Stimulated activated CD8-positive, alpha-beta memory T cell treated with anti-CD3 and anti-CD28 coated beads, Interleukin-4, amount 100 ng/mL, for 4 hours (primary cell): ENCODE measurements at places on chromosomes 2 and 18.

DNA sequence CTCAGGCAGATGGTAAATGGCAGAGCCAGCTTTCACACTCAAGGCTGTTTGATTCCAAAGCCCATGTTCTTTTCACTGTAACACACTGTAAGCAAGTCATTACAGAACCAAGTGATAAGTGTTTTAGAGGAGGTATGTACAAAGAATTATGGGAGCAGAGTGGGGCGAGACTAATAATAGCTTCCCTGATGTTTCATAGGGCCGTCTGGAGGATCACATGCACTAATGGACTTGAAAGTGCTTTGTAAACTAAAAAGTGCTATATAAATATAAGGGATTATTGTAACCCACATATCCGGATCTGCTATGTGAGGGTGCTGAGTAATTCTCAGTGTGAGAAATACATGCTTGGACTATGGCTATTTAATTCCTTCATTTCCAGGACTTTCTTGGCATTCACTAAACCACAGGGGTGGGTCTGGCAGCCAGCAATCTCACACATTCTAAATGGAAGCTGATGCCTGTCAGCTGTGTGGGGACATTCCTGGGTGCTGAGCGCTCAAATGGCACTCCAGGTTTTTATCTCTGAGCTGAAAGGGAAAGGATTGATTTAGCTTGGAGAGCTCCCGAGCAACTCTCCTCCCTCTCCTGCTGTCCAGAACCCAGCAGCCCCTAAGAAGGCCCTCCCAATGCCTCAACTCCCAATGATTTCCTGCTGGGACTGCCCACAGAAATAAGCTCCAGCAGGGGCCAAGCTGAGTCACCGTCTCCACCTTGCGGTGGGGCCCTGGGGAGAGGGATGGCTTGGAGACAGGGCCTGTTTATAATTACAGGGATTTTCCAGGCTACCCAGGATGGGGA, 222.8 kb downstream of the SOX11 start:
- no peak for DNase-seq

GRCh38 chr2:239303711-239304532, 96.9 kb downstream of the HDAC4 start:
- no peak for DNase-seq

DNA sequence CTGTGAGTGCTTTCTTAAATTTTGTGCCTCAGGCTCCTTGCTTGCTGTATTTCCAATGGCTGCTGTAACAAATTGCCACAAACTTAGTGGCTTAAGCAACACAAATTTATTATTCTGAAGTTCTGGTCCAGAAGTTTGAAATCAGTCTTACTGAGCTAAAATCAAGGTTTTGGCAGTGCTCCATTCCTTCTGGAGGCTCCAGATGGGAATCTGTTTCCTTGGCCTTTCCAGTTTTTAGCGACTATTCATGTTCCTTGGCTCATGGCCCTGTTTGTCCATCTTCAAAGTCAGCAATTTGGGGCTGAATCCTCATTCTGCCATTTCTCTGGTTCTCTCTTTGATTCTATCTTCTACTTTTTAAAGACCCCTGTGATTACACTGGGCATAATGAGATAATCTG, 31.8 kb downstream of the STRADB start:
- DNase-seq: no peak

DNA sequence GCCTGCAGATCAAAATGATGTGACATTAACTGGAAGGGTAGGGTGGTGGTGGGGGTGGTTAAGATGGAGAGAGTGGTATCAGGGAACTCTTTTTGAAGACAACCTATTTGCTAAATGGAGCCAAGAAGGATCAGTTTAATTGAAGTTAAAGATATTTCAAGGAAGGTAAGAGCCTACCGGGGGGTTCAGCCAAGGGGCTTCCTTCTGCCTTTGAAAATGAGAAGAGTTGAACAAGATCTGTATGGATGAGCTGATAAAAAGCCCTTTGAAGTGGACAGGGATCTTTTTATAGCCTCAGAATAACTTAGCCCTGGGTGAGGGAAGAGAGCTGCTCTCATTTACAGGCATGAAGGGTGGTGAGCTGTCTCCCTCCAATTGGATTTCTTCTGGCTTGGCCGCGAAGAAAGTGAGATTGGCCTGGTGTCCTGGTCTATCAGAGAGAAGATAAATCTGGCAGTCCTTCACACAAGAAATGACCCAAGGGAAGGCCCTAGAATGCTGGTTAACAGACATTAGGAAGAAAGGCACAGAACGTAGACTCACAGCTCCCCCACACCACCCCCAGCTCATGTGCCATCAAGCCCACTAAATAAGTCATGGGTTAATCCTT, 439.8 kb downstream of the TNS1 start:
- DNase-seq: no peak

- DNase-seq: no peak
Measured at GRCh38 chr2:149692961-149693396, 105.4 kb upstream of the MMADHC start.

- no peak for DNase-seq
Measured at GRCh38 chr2:181198183-181198864, 217.9 kb downstream of the UBE2E3 start.

DNA sequence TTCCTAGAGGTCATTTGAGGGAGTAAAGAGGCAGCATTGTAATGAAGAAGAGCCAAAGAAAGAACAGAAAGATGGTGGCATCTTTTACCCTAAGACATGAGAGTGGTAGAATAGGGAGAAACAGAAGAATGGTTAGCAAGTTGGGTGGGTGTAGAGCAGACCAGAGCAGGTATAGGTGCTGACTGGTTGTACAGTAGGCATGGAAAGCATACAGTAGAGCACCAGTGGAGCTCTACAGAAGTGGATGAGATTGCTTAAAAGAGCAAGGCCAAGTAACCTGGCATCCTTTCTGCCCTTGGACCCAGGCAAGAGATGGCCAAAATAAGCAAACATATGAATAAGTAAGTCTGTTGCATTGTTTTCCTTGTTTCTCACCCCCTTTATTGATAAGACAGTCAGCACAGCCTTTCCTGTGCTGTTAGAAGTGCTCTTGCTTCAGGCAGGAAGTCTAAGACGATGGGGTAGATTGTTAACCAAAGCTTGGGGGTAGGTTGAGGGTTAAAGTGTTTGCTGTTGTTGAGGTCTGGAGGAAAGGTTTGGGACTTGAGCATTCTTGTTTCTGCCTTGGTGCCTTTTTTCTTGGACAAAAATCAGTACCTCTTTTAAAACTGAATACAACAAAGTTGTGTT, 76.9 kb downstream of the DIS3L2 start:
- no peak for DNase-seq

DNA sequence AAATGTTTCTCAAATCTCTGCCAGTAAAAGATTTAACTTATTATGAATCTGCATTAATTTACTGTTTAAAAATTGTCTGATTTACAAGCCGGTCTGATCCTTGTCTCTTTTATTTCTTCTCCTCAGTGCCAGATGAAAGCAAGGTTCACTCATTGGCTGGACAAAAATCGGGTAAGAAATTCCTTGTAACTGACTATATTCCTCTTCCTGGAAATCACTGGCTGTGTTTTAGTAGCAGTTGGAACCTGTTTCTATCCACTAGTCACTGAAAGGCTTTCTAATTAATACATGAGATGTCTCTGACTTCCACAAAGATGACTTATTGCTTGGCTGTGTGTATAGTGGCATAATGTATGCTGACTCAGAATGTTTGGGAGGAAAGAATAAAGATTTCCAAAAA, 436.6 kb upstream of the NRP2 start:
- no peak for DNase-seq

- no peak for DNase-seq
Measured at GRCh38 chr2:16671760-16672159, 6.1 kb upstream of the CYRIA start.

DNA sequence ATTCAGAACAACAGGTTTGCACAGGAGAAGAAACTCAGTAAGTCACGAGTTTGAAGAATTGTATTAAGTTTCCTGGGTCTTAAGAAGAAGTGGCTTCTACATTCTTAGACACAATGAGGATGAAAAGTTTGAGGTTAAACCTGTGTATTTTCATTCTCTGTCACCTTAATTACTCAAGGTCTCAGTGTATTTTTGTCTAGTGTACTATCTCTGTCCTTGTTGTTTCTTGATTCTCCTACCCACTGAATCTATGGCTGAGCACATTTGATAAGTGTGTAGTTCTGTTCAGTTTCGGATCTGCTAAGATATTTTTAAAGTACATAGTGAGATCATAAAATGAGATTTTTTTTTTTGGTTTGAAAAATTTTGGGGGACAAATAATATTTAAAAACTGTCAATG, 460.7 kb downstream of the NRXN1 start:
- no peak for DNase-seq

DNA sequence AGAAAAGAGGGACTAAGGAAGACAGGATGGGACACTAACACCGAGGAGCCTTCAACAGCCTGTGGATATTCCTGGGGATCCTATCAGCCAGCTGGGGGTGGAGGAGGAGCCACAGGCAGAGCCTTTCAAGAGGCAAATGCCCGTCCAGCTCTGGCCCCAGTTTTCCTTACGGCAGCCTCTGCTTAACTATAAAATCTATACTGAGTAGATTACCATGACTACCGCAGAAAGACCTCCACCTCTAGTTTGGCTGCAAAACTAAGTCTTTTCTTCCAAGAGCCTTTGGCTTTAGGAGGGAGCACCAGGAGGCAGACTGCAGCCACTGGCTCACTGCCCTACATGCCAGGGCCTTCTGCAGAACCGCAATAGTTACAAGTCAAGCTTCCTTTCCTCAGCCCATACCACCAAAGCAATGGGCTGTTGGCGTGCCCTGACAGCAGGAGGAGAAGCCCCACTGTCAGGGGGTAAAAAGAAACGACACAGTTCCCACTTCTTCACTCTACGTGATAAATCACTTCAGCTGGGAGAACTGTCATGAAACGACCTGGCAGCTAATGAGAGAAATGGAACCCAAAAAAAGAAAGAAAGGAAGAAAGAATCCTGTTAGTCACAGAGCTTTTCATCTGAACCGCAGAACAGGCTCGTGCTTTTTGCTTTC, 25.1 kb upstream of the CREB1 start:
- no peak for DNase-seq

- no peak for DNase-seq
Measured at GRCh38 chr2:65479524-65479923, 47.1 kb upstream of the SPRED2 start.

DNA sequence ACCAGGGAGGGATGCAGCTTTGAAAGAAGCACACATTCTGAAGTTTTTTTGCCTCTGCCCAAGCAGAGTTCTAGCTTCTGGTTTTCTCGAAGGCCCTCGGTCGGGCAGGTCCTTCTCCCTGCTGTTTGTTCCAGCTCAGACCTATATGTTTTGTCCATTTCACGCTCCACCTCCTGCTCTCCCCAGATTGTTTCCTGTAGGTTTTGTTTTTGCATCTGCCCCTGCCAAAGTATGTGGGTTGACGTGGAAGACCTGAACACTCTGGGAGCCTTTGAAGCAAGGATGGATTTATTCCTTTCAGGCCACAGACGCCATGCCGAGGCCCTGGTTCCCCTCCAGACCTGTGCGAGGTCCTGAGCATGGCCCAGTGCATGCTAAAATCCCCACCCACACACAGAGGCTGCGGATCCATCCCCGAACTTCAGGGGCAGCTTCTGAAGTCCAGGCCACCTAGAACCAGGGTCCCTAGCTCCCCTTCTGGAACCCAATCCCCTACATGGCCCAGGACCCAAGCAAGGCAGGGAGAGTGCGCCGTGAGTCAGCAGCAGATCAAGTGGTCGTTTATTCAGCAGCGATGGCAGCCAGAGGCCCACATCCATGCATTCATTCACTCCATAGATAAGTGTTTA, 205.4 kb downstream of the KLHL29 start:
- no peak for DNase-seq

- no peak for DNase-seq
Measured at GRCh38 chr2:176781570-176782217, 430.9 kb upstream of the HNRNPA3 start.

GRCh38 chr2:96987301-96987909, 1.0 kb upstream of the FAM178B start:
- no peak for DNase-seq

GRCh38 chr2:62152000-62152399, 43.9 kb upstream of the B3GNT2 start:
- no peak for DNase-seq

GRCh38 chr2:241208058-241208457, 19.6 kb downstream of the ANO7 start:
- no peak for DNase-seq

DNA sequence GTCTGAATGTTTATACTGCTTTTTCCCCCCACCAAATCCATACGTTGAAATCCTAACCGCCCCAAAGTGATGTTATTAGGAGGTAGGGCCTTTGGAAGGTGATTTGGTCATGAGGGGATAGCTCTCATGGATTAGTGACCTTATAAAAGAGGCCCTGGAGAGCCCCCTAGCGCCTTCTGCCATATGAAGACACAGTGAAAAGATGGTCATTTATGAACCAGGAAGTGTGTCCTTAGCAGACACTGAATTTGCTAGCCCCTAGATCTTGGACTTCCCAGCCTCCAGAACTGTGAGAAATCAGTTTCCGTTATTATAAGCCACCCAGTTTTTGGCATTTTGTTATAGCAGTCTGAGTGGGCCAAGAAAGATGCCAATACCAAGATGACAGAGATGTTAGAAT, 7.2 kb upstream of the TSN start:
- no peak for DNase-seq

DNA sequence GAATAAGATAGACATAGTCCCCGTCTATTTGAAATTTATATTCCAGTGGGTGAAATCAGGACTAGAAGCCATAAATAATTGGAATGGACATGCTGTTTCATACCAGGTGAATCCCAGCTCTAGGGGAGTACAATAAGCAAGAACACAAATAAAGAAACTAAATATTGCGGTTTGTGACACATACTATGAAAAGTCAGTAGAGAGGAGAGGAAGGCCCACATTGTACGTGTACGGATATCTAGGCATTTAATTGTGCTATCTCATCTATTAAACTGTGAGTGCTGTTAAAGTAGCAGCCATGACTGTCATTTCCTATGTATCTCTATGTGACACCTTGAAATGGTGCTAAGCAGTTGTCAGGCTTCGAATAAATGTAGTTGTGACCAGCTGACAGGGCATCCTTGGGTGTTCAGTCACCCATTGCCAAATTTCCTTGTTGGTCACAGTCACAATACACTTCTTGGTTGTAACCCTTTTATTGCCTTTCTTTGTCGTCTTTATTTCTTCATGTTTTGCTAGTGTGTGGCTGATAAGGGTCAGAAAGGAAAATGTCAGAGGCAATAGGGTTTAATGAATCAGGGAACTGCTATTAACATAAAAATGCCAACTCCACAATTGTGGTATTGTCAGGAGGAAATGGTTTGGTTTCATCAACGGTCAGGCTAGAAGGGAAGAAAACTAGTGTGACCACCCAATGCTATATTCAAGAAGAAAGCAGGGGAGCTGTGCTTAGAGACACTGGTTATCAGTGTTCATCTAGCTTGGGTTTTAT, 31.5 kb downstream of the CPO start:
- no peak for DNase-seq

DNA sequence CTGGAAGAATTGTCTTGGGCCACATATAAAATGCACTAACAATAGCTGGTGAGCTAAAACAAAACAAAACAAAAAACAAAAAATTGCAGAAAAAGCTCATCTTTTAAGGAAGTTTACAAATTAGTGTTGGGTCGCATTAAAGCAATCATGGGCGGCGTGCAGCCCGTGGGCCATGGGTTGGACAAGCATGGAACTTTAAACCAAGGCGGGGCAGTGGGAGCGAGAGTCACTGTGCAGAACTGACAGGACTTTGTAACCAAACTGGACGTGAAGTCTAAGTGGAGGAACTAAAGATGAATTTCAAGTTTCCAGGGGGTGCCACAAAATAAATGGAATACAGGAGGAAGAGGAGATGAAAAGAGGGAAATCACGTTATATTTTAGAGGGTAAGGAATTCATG, 80.7 kb downstream of the PSMG2 start:
- DNase-seq: no peak

GRCh38 chr18:76134628-76135027, 360.4 kb downstream of the ZNF516 start:
- no peak for DNase-seq
